ENCODE measurements at places on chromosomes 11 and 22. TPM values are rescaled to one million over a fixed set of nuclear protein-coding genes. Genes with fewer than 3 reads are reported as not detected.

A4GALT gene
- total RNA-seq = not detected

TRPC6 gene
- not detected for total RNA-seq

- DNase-seq = no peak
Observed at GRCh38 chr22:43363315-43364168, 20.4 kb upstream of the SCUBE1 start.

- no peak for DNase-seq
Observed at GRCh38 chr11:119028346-119029068, 2.2 kb downstream of the SLC37A4 start.

DNA sequence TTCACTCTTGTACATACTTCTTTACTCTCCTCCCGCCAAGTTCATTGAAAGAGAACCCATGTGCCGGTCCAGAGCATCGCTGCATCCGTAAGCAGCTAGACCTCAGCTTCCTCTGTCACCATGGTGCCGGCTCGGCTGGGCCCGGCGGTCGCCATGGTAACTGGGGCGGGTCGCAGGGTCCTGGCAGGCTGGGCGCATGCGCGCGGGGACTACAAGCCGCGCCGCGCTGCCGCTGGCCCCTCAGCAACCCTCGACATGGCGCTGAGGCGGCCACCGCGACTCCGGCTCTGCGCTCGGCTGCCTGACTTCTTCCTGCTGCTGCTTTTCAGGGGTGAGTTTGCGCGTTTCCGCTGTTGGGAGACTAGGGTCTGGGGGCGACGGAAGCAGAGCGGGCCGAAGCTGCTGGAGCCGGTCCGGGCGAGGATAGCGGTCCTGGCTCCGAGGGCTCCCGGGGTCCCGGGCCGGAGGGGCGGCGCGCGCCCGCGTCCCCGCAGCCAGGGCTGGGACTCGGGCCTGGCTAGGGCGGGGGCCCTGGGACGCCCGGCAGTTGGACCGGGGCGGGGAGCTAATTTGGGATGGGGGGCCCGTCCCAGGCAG is at the start of gene JAM3:
TSS of gene JAM3 (plus strand) at position 244 of the 597 bp plus-strand sequence. CDS start at position 256, 12 bp downstream.
- peak; percentile 97 for DNase-seq

GRCh38 chr11:47848700-47849155 is 578 bp upstream of the NUP160 start:
- DNase-seq = no peak

DNA sequence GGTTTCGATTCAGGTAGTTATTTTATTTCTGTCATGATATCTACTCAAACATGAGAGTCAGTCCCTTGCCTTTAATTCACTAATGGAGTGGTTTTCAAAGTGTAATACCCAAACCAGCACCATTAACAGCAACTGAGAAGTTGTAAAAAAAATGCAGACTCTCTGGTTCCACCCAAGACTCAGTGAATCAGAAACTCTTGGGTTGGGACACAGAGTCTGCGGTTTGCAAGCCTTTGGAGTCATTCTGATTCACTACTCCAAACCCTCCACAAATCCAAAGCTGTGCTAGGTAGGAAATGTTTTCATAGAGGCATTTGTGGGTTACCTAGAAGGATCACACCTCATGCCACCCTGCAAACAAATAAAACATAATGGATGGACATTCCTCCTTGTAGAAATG is 340.1 kb downstream of the NTM start:
- DNase-seq = no peak

DNA sequence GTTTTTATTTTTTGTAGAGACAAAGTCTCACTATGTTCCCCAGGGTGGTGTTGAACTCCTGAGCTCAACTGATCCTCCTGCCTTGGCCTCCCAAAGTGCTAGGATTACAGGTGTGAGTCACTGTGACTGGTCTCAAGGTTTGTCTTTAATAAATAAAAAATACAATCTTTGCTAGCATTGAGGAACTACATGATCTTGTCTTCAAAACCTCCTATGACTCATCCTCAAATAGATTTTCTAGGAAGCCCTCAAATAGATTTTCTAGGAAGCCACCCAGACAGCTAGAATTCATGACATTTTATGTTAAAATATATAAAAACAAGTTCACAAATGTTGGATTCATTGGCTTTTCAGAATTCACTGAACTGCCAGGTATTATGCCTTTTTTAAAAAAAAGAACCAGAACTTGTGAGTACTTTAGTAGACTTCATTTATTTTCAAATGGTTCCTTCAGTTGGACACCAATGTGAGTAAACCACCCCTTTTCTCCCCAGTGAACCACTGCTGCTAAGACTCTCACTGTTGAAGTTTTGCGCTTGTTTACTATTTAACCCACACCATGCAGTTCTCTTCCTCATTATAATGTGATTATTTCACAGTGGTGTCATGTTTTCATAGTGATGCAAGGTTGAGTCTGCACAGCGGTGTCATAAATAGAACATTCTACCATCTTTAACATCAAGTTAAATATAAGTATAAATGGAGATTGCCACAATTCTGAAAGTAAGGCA is 303.9 kb downstream of the CASP12 start:
- DNase-seq = no peak

GRCh38 chr11:13375798-13376197 is 87.2 kb downstream of the BTBD10 start:
- DNase-seq = no peak

DNA sequence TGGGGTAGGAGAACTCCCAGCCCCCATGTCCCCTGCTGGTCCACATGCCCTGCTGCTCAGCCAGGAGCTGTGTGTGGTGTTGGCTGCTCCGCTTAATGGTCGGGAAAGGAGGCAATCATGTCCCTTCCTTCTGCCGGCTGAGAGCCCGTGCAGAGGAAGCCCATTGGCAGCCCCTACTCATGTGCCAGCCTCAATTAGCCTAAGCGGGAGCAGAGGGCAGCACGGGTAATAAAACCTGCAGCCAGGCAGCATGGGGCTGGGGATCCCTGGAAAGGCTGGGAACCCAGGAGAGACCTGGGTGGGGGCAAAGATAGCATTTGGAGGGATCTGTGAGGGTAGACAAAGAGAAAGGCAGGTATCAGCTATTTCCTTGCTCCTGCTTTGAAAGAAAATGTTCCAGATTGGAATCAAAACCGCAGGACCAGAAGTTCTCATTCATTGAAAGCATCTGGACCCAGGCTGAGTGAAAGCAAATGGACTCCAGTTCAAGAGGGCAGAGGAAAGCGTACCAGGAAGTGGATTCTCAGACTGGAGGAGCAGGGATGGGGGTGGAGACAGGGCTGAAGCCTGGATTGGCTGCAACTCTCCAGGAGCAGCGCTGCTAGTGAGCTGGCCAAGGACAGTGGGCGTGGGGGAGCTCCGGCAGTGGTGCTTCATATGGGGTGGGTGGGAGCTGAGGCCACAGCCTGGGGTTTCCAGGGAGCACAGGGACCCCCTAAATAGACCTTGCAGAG is 103.4 kb upstream of the NECTIN1 start:
- DNase-seq = no peak
